M059J (cell line): ENCODE measurements at places on chromosomes 12 and 14. TPM values are rescaled to one million over a fixed set of nuclear protein-coding genes. Genes with fewer than 3 reads are reported as not detected.
A peak's percentile ranks its signal among the peaks of the same experiment; 100 is the strongest.

DNA sequence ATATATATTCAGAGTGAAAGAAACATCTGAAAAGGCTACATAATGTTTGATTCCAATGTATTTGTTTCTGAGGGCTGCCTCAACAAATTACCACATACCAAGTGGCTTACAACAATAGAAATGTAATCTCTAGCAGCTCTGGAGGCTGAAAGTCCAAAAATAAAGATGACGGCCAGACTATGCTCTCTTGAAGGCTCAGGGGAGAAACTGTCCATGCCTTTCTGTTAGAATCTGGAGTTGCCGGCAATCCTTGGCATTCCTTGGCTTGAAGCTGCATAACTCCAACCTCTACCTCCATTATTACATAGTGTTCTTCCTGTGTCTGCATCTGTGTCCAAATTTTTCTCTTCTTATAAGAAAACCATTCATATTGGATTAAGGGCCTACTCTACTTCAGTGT, 68.1 kb upstream of the PLEKHG7 start:
- DNase-seq = no peak

The OR5AU1 gene
- total RNA-seq = not detected in 2 replicates

The MYF6 gene
- total RNA-seq = not detected in 2 replicates

GRCh38 chr12:57227315-57228115, 2.0 kb upstream of the SHMT2 start:
- no peak for DNase-seq

GRCh38 chr12:124720004-124720680, 143.5 kb downstream of the SCARB1 start:
- peak; percentile 91 for DNase-seq

DNA sequence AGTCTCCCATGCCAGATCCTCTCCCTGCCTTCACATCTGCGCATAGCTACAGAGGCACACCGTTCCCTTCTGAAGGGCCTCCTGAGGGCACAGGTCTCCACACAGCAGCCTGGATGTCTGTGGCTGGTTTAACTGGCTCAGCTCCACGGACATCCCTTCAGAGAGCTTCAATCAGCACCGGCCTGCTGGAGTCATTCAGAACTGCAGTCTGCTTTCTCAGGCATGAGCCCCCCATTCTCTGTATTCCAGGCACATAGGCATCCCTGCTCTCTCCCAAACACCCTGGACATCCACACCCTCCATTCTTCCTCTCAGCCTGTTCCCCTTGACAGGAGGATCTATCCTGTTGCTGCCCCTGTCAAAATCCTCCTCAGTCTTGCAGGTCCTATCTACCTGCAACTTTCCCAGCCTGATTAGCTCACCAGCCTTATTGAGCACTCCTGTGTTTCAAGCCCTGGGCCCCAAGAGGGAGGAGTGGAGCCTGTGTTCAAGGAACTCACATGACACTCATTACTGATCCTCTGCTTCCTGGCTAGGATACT, 2.9 kb upstream of the DHRS2 start:
- no peak for DNase-seq

The A2M gene
- 0.66 and 3.1 TPM in 2 replicates for total RNA-seq

The COX8C gene
- not detected in 2 replicates for total RNA-seq

GRCh38 chr14:93880021-93880820, 46.9 kb upstream of the FAM181A start:
- no peak for DNase-seq

- DNase-seq = no peak
Observed at GRCh38 chr12:21718403-21718802, 56.1 kb downstream of the KCNJ8 start.

GRCh38 chr12:33828326-33828725, 194.0 kb upstream of the ALG10 start:
- peak; percentile 84 for DNase-seq

- peak; percentile 90 for DNase-seq
Observed at GRCh38 chr12:45235087-45236025, 19.5 kb downstream of the ANO6 start.

DNA sequence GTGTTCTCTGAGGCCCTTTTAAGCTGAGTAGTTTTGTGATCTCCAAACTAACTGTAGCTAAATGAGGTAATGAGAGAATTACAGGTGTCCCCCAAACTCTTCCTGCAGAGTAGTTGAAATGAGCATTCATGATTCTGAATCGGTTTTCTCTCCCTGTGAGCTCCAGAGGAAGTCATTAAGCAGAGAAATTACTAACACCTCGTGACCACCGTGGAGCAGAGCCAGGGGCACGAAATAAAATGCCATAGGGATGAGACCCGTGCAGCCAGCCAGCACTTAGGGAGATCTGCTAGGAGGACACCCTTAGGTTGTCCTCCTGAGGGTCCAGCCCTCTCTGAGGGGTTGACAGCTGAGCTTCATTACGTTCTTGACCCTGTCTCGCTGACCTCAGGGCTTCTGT, 79.5 kb downstream of the SLC25A47 start:
- peak; percentile 39 for DNase-seq

DNA sequence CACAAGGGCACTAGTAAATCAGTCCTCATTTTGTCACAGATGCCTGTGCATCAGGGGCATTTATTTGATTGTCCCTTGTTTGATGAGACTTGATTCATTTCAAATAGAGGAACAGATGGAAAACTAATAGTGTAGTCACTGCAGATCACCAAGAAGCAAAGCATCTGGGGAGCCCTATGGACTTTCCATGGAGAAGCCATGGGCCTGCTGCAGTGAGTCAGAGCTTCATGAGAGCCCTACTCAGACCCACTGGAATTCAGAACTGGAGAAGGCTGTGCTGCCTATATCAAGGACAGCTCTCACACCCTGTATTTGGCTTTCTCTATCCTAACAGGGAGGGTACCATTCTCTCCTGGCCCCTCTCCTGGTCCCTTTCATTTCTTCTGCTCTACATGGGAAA, 126.2 kb downstream of the GRIP1 start:
- no peak for DNase-seq

- DNase-seq = no peak
Observed at GRCh38 chr12:102444093-102444492, 36.3 kb downstream of the IGF1 start.

- no peak for DNase-seq
Observed at GRCh38 chr14:85399186-85399585, 130.8 kb upstream of the FLRT2 start.

The PLCZ1 gene
- total RNA-seq = not detected in 2 replicates

DNA sequence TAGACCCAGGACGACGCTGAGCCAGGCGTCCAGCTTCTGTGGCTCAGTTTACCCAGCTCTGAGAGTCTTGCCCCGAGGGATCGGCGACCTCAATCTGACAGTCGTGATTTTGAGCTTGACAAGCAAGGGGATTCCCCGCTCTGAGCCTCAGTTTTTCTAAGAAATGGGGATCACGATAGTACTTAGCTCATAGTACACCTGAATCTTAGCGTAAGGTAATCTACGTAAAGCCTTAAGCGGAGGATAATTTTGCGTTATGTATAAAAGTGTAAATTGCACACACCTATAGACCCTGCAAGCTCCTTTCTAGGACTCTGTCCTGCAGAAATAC, 285 bp downstream of the MVK start:
- no peak for DNase-seq

The CIDEB gene
- total RNA-seq = not detected in 2 replicates
